ENCODE measurements at places on chromosomes 12 and 14. TPM values are rescaled to one million over a fixed set of nuclear protein-coding genes. Genes with fewer than 3 reads are reported as not detected.

ZNF641 gene
- 14.8 TPM for polyA plus RNA-seq

KRT78 gene
- polyA plus RNA-seq: not detected

IAPP gene
- not detected for polyA plus RNA-seq

KERA gene
- polyA plus RNA-seq: 16.7 TPM

PKP2 gene
- polyA plus RNA-seq: 6.1 TPM

PRKD1 gene
- 31.0 TPM for polyA plus RNA-seq

KLRD1 gene
- polyA plus RNA-seq: 0.59 TPM
